ENCODE measurements at places on chromosomes 11 and 22.
A peak's percentile ranks its signal among the peaks of the same experiment; 100 is the strongest.

- DNase-seq: peak; percentile 100
These were observed at the start of gene EED for GRCh38 chr11:86244522-86245368. Gene EED (plus strand): TSS chr11:86244753. CDS start chr11:86245230, 477 bp downstream.

- no peak for DNase-seq
These were observed 1416.4 kb upstream of the RAG2 start for GRCh38 chr11:38014405-38014804.

- DNase-seq: no peak
These were observed 66.9 kb upstream of the CTSC start for GRCh38 chr11:88404391-88404790.

- no peak for DNase-seq
These were observed 56.0 kb downstream of the PACSIN2 start for GRCh38 chr22:42958937-42959336.

GRCh38 chr11:12361682-12362081 is 15.7 kb upstream of the PARVA start:
- no peak for DNase-seq

DNA sequence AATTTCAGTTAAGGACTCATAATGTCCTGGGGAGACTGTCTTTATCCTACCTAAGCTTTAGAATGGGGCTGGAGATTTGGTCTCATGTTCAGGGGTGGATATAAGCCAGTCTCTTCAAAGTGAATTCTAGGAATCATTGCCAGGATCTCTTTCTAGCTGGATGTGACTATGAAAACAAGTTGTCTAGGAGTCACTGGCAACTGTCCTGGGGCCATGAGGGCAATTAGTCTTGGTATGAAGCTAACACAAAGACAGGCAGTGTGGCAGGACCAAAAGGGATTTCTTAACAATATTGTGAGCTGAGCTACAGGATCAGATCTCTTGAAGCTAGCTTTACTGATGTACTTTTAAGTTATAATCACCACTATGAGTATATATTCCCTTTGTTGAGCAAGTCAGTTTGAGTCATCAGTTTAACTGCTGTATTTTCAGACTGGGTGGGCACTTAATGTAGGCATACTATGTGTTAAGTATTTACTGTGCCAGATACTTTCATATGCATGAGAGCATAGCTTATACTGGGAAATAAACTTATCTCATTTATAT is 390.0 kb upstream of the CCDC90B start:
- DNase-seq: no peak

- DNase-seq: no peak
These were observed 16.9 kb downstream of the KMT5B start for GRCh38 chr11:68196219-68196618.

DNA sequence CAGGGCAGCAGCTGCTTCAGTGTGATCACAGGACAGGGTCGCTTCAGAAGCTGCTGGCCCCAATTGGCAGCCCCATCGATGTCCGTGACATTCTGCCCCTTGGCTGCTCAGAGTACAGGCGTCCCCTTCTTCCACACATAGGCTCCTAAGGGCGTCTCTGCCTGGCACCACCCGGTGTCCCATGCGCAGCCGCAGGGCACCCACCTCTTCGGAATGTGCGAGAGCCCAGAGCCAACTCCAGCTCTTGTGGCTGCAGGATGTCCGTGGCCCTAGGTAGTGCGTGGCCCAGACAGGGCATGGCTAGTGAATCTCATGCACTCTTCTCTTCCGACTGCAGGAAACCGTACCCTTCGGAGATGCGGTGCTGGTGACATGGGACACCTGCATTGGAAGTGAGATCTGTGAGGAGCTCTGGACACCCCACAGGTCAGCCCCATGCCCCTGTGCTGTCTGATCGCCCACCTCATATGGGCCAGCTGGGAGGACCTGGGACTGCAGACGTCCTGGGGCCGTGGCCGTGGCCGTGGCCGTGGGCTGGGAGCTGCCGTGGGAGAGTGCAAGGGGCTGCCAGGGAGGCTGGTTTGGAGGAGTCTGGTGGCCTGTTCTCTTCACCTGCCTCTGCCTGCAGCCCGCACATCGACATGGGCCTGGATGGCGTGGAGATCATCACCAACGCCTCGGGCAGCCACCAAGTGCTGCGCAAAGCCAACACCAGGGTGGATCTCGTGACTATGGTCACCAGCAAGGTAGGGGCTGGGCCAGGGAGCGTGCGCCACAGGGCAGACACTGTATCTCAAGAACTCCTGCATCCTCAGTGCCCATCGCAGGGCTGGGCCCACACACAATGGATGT is 20.2 kb downstream of the NADSYN1 start:
- DNase-seq: no peak

GRCh38 chr11:67500484-67500821 is 4.7 kb downstream of the PITPNM1 start:
- no peak for DNase-seq

DNA sequence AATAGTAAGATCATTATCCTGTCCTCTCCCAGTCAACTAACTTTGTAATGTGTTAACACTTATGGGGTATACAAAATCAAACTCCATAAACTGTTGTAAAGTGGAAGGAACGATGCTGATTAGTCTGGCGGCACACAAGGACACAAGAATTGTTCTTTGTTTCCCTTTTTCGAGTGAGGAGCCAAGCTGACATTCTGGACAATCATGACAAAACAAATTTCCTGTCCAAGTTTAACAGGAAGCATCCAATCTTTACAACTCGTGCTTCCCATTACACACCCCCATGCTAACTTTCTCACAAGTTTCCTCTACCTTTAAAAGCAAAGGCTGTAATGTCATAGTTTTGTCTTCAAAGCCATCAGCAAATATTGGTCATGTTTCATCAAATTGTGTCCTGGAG is 20.4 kb upstream of the LDLRAD3 start:
- no peak for DNase-seq

GRCh38 chr11:97356144-97356543 is 966.3 kb downstream of the JRKL start:
- DNase-seq: no peak

- DNase-seq: no peak
These were observed 15.3 kb downstream of the TMPRSS13 start for GRCh38 chr11:117913736-117914397.

GRCh38 chr11:122339436-122340060 is 223.5 kb upstream of the BLID start:
- no peak for DNase-seq

- no peak for DNase-seq
These were observed 67.1 kb upstream of the GRAMD1B start for GRCh38 chr11:123362941-123363340.

GRCh38 chr11:32821517-32821916 is 8.2 kb upstream of the PRRG4 start:
- no peak for DNase-seq

DNA sequence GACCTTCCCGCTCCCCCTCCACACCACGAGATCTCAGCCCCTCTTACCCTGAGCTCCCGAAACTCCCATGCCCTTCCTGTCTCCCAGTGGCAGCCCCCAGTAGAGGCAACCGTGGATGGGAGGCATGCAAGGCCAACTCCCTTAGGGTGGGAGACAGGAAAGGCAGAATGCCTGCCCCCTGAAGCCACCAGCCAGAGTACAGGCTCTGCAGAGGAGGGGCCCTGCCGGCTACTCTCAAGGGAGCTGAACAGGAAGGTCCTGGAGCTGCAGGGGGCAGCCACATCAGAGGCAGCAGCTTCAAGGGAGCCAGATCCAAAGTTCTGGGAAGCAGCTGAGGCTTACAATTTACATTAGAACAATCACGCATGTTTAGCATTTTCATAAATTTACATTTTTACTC is 38.3 kb downstream of the PDE2A start:
- no peak for DNase-seq

GRCh38 chr22:25497181-25497641 is 67.3 kb upstream of the GRK3 start:
- no peak for DNase-seq

- DNase-seq: peak; percentile 22
These were observed 1291.0 kb upstream of the CNTN5 start for GRCh38 chr11:97729546-97730272.

DNA sequence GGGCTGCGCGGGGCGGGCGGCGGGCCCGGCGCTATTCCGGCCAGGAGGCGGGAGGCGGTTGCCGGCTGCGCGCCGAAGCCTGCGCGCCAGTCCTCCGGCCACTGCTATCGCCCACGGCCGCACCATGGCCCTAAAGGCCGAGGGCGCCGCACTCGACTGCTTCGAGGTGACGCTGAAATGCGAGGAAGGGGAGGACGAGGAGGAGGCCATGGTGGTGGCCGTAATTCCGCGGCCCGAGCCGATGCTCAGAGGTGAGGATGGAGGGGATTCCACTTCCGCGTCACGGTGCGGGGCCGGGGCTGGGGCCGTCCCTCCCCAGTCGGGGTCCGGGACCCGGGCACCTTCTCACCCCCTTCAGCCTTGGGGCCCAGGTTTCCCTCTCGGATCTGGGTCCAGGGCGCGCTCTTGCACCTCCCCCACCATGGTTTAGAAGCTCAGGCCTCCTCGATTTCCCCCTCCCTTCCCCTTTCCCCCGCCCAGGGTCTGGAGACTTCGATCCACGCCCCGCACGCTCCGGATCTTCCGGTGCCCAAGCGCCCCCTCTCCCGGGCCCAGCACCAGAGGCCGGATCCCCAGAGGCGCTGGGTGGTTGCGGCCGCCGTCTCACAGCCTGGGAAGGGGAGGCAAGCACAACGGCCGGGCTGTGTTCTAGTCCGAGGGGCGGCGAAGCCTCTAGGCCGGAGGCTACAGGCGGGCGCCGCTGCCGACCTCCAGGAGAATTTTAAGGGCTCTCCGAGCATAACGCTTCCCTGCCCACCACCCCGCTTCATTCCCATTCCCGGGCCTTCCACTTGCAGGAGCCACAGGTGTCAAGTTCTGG is 517 bp downstream of the SPINDOC start:
- DNase-seq: peak; percentile 63

GRCh38 chr22:44595841-44596341 is 97.9 kb upstream of the RTL6 start:
- peak; percentile 60 for DNase-seq

DNA sequence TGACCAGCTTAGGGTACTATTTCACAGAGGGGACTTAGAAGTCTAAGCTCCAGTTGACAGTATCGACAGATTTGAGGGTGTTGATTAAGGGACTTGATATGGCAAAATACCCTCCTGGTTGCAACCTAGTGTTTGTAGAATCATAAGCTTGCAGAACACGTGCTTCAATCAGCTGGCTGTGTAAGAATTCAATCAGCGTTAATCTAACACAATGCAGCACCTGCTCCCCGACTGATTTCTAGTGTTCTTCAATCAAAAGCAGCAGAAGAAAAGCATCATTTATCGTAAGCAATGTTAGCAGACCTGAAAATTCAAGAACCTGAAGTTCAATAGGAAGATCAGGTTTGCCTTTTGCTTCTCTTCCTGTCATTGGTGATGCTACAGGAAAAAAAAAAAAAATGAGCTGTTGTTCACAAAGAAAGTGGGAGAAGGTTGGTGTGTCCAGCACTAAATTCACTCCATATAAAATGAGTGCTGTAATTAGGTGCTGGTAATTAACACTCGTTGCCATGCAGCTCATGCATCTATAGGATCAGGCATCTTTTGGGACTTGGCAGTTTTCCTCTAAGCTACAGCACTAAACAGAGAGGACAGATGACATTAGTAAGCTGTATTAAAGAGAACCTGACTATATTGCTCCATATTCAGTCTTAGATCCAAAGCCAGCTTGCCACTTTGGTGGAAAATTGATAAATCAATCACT is 840.3 kb downstream of the OPCML start:
- DNase-seq: no peak

DNA sequence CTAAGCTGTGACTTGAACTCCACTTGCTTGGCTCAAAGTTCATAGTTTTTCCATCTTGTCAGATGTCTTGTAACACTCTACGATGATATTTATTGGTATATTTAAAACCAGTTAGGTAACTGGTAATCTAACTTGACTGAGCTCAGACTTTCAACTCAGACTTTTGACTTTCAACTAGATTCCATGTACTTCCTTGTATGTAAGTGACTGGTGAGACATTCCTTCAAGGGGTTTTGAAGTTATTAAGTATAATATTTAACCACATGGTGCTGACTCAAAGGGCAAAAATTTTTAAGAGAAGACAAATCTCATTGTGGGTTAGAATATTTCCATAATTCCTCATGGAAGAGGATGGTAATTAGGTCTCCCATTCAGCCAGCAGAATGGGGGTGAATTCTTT is 631.3 kb upstream of the ANO5 start:
- DNase-seq: no peak

DNA sequence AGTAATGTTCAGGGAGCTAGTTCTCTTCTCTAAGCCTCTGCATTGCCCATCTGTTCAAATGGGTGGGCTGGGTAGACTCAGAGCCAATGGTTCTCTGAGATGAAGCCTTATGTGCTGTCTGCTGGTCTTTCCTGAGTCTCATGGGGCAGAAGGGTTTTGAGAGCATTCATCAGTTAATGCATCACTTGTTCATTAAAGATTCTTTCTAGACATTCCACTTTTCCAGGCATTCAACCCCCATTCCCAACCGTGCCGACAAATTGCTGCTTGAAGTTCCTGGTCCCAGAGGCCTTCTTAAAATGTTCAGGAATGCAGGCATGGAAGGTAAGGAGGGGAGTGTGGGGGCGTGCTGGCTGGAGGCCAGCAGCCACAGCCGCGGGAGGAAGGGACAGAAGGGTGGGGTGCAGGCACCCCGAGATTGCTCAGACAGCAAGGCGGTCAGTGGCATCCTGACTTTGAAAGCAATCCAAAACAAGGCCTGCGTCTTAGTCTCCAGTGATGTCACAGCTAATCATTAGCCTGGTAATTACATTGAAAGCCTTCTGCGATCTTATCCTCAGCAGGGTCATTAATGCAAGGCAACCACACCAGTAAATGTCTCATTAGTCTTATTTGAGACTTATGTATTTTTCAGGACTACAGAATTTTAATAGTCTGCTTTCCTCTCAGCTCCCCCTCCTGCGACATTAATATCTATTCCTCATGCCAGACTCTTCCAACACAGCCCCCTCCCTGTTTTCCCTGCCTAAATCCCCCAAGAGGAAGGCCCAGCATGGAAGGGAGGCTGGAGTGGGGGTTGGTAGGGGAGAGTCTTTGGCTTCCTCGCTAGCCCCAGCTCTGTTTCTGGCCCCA is 328.8 kb downstream of the MIAT start:
- no peak for DNase-seq

- DNase-seq: no peak
These were observed 8.1 kb downstream of the MOGAT2 start for GRCh38 chr11:75725547-75726320.

GRCh38 chr22:40499209-40499623 is 128.8 kb downstream of the SGSM3 start:
- DNase-seq: no peak

DNA sequence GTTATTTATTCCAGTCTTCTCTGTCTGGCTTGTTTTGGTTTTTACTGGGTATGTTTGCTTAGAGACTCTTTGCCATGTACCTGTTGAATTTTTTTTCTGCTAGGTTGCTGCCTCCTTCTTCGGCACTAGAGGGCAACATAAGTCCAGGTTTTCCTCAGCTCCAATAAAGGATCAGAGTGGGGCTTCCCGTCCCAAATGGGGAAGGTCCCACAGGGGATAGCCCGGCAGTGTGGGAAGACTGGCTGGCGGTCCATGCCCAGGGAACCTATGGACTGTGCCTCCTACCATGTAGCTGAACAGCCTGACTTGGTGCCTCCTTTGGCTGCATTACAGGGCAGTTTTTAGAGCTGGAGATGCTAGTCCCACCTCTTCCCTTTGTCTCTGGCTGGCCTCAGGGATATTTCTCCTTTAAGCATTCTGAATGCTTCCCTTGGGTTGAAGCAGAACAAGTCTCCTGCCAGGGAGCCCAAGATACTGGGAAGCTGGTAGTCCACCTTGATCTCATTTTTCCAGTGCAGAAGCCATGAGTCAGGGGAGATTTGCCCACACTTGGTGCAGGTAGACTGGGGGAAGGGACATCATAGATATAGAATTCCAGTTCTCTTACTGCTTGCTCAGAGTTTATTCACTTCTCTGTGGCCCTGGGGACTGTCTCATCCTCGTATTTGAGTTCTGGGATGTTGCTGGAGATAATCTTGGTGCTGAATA is 60.2 kb downstream of the BRD1 start:
- no peak for DNase-seq
